Small intestine (tissue), 16 donors: ENCODE measurements at places on chromosomes 4 and X. TPM values are rescaled to one million over a fixed set of nuclear protein-coding genes. Genes with fewer than 3 reads are reported as not detected.

The VCX3B gene
- polyA plus RNA-seq = not detected

The HSFX3 gene
- not detected for polyA plus RNA-seq

The TCEAL9 gene
- 41.9 TPM for polyA plus RNA-seq

The RPS6KA6 gene
- polyA plus RNA-seq = 8.8 TPM

The TRIM2 gene
- 21.5 TPM for polyA plus RNA-seq

The PDGFC gene
- polyA plus RNA-seq = 2.4 TPM

DNA sequence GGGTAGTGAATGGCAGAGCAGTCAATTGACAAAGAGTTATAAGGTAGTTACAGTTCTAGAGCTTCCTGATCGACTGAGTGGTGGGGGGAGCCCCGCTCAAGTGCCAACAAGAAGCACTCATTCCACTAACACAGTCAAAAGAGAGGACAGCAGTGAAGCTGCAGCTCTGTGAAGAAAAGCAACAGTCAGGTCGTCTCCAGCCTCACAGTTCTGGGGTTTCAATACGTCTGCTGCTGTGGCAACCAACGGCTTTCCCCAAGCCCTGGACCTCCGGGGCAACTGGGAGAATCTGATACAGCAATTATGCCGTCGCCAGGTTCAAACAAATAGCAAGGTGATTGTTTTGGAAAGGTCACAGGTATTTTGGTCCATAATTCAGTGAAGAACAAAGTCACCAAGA, 30.8 kb downstream of the GPM6B start:
- DNase-seq = no peak
- peaks cover 2% of the 10 kb centered on the region for H3K36me3 ChIP-seq
- H3K27ac ChIP-seq = no peak overlapping the region
- H3K4me1 ChIP-seq = no peaks in the 10 kb centered on the region
- no peaks in the 10 kb centered on the region for H3K27me3 ChIP-seq
- H3K4me3 ChIP-seq = no peak overlapping the region

DNA sequence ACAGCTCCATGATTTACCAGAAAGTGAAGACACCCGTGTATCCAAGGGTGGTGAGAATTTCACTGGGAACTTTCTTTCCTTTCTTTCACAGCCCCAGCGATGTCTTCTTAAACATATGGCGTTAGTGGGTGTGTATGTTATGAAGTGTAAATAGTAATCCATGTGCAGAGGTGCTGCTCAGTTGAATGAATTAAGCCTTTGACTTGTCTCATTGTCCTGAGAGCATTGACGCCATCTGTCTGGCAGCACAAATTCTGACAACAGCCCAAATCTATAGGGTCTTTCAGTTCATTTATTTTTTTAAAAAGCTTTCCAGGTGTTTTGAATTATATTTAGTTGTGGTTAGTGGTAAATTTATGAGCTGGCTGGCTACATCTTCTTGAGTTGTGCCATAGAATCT, 69.4 kb downstream of the CLCN5 start:
- no peak for DNase-seq
- H3K4me3 ChIP-seq = no peak overlapping the region
- H3K36me3 ChIP-seq = no peaks in the 10 kb centered on the region
- no peaks in the 10 kb centered on the region for H3K27me3 ChIP-seq
- no peaks in the 10 kb centered on the region for H3K4me1 ChIP-seq

DNA sequence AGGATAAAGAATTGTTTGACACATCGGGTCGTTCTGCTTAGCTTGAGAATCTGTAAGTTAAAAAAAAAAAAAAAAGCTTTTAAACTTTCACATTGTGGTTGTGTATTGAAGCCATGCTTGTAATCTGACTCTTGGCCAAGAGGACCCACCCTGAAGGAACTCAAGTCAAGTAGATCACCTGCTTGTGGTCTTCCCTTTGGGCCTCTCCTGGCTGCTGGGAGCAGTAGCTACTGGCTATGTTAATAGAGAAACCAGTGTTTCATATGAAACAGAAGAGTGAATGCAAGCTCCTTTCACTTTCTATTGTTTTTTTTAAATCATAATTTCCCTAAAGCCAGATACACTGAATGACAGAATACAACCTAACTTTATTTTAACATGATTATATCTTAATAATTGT, 402.4 kb upstream of the NDST4 start:
- no peaks in the 10 kb centered on the region for H3K27me3 ChIP-seq
- no peaks in the 10 kb centered on the region for H3K4me1 ChIP-seq
- no peak for DNase-seq
- no peaks in the 10 kb centered on the region for H3K36me3 ChIP-seq
- no peak overlapping the region for H3K4me3 ChIP-seq
- no peak overlapping the region for H3K27ac ChIP-seq

DNA sequence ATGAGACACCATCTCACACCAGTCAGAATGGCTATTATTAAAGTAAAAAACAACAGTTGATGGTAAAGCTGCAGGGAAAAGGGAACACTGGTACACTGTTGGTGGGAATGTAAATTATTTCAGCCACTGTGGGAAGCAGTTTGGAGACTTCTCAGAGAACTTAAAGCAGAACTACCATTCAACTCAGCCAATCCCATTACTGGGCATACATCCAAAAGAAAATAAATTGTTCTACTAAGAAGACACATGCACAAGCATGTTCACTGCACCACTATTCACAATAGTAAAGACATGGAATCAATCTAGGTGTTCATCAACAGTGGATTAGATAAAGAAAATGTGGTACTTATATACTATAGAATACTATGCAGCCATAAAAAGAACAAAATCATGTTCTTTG, 135.0 kb downstream of the REELD1 start:
- no peak for DNase-seq
- H3K4me1 ChIP-seq = no peaks in the 10 kb centered on the region
- H3K4me3 ChIP-seq = no peak overlapping the region
- H3K27me3 ChIP-seq = no peaks in the 10 kb centered on the region

- H3K27ac ChIP-seq = no peak overlapping the region
- no peak for DNase-seq
- no peak overlapping the region for H3K4me3 ChIP-seq
- H3K36me3 ChIP-seq = peaks cover 44% of the 10 kb centered on the region
- H3K4me1 ChIP-seq = no peaks in the 10 kb centered on the region
Observed at GRCh38 chrX:154348114-154348531, 26.3 kb downstream of the FLNA start.

DNA sequence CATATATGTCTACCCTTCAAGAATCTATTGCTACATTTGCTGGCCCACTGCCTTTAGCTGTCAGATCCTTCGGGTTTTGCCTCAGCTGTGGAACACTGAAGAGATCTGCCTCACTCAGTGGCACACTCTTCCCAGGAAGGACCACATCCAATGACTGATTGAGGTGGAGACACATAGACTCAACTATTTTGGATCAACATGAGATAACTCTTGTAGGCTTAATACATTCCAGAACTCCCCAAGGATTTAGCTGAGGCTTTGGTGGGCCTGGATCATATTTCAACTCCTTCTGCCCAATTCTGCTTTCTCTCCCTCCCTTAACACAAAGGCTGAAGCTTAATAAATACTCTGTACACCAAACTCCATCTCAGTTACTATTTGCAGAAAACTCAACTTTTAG, 100.5 kb downstream of the CORIN start:
- H3K4me3 ChIP-seq = no peak overlapping the region
- H3K27me3 ChIP-seq = no peaks in the 10 kb centered on the region
- no peak overlapping the region for H3K27ac ChIP-seq
- no peaks in the 10 kb centered on the region for H3K4me1 ChIP-seq

GRCh38 chr4:75229806-75230570, 284.2 kb downstream of the RCHY1 start:
- no peaks in the 10 kb centered on the region for H3K36me3 ChIP-seq
- DNase-seq = no peak
- no peaks in the 10 kb centered on the region for H3K27me3 ChIP-seq
- H3K4me1 ChIP-seq = no peaks in the 10 kb centered on the region
- H3K27ac ChIP-seq = no peak overlapping the region

- H3K36me3 ChIP-seq = no peaks in the 10 kb centered on the region
- no peaks in the 10 kb centered on the region for H3K27me3 ChIP-seq
- H3K4me1 ChIP-seq = no peaks in the 10 kb centered on the region
- H3K27ac ChIP-seq = no peak overlapping the region
- H3K4me3 ChIP-seq = no peak overlapping the region
- no peak for DNase-seq
Observed at GRCh38 chr4:151389311-151389710, 19.7 kb upstream of the FHIP1A start.

- H3K36me3 ChIP-seq = no peaks in the 10 kb centered on the region
- no peak overlapping the region for H3K27ac ChIP-seq
- H3K27me3 ChIP-seq = no peaks in the 10 kb centered on the region
- no peak overlapping the region for H3K4me3 ChIP-seq
- no peaks in the 10 kb centered on the region for H3K4me1 ChIP-seq
- no peak for DNase-seq
Observed at GRCh38 chr4:99968330-99968729, 18.3 kb upstream of the H2AZ1 start.
